Fibroblast of skin of left quadriceps (primary cell): ENCODE measurements at places on chromosomes 3 and 15.
A peak's percentile ranks its signal among the peaks of the same experiment; 100 is the strongest.

GRCh38 chr3:73419179-73419803, 205.4 kb downstream of the PDZRN3 start:
- no peak for DNase-seq

DNA sequence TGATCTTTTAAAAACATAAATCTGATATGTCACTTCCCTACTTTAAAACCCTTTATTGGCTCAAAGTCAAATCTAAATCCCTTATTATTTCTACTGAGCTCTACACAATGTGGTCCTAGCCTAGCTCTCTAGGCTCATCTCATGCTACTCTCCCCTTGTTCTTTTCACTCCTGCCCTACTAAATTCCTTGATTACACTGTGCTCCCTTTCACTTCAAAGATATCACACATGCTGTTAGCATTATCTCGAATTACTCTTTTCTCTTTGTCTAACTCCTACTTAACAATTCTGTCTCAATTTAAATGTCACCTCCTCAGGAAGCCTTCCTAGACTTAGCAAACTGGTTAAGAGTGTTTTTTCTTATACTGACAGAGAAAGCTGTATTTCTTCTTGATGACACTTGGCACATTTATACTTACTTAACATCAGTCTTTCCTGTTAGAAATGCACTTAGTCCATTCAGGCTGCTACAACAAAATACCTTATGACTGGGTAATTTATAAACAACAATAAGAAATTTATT, 102.0 kb downstream of the SCAPER start:
- DNase-seq = no peak

GRCh38 chr3:101069901-101070798, 76.9 kb upstream of the ABI3BP start:
- no peak for DNase-seq

DNA sequence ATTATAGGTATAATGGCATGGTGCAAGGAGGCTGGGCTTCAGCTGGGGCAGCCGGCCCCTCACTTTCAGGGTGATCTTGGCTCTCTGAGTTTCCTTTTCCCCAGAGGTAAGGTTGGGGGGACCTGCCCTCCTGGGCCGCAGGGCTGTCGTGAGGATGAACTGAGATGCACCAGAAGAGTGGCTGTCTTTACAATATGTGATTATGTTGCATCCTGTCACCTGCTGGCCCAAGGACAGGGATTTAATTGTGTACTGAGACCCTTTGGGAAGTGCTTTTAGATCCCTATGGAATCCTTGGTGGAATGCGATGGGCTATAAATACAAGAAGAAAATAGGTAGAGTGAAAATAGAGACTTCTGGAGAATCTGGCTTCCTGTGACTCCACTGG, 22.1 kb downstream of the ANAPC13 start:
- no peak for DNase-seq

DNA sequence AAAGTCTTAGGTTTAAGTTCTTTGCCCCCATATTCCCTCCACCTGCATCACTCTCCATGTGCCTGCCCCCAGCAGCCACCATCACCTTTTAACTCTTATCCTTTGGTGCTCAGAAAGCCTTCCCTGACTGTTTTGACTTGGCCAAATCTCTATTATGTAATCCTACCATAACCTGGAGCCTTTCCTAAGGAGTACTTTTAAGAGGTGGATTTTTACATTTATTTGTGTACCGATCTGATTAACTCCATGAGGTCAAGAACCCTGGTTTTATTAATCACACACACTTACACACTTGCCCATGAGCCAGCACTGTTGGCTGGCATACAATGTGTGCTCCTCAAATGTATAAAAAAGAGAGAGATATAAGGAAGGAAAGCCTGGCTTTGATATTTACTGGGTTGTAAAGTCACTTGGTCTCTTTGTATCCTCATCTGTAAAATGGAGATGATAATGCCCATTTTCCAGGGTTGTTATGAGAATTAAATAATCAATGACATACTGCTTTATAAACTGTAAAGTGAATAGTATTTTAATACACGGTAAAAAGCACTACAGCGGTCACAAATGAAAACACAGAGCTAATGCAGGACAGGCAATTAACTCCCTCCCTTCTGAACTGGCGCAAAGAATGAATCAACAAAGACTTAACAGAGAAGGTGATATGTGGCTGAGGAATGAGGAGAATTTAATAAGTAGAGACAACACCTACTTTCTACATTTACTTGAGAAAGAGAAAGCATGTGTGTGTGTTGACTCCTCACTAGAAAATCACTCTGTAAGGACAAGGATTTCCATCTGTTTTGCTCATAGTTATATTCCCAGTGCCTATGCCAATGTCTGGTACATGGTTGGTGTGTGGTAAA, 45.4 kb downstream of the ATP13A4 start:
- no peak for DNase-seq

GRCh38 chr3:134956395-134956794, 161.3 kb downstream of the EPHB1 start:
- no peak for DNase-seq

GRCh38 chr3:28328188-28329151, 20.1 kb upstream of the ZCWPW2 start:
- no peak for DNase-seq

GRCh38 chr3:66625505-66626216, 124.8 kb upstream of the LRIG1 start:
- peak; percentile 60 for DNase-seq

GRCh38 chr3:15279671-15280402, 52.5 kb downstream of the SH3BP5 start:
- DNase-seq = no peak

- peak; percentile 12 for DNase-seq
These were observed 93.1 kb downstream of the GMPS start for GRCh38 chr3:155963570-155963969.

DNA sequence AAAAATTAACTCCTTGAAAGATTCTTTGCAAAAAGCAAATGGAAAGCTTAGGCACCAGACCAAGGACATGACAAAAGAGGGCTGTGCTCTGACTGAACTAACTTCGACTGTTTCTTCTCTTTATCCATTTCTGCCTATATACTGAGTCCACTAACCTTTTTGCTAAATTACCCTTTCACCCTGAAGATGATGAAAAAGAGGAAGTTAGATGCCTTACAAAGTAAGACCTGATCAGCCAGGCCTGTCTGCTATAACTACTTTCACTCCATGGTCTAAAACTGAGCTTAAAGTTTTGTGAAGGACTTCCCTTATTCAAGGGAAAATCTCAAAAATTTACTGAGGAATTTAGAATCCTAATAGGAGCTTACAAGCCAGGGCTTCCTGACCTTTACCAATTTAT, 6.2 kb upstream of the IGSF10 start:
- no peak for DNase-seq

- no peak for DNase-seq
These were observed 24.2 kb downstream of the DENND4A start for GRCh38 chr15:65767895-65768294.
